Midbrain (tissue), 1 donor: ENCODE measurements at places on chromosomes 1 and 21.
A peak's percentile ranks its signal among the peaks of the same experiment; 100 is the strongest.

- DNase-seq = no peak
Measured at GRCh38 chr21:25390701-25391100, 216.6 kb downstream of the MRPL39 start.

GRCh38 chr1:111203681-111204200, 3.3 kb upstream of the DENND2D start:
- DNase-seq = peak; percentile 36

GRCh38 chr1:5396593-5396992, 595.6 kb downstream of the NPHP4 start:
- DNase-seq = no peak

DNA sequence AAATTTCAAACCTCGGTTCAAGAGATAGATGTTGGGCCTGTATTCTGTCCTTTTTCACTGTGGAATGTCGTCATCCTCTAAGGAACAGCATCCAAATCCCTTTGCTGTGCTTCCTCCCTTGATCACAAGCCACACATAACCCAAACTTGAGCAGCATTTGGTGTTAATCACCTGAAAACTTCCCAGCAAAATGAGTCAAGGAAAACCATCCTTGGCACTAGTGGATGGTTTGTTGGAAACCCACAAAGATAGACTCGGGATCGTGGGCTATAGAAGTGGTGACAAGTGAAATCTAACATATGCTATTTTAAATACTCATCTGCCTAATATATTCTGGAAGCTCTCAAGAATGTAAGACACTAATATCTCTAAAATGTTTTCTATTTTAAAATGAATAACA, 459.1 kb downstream of the SETD4 start:
- no peak for DNase-seq

DNA sequence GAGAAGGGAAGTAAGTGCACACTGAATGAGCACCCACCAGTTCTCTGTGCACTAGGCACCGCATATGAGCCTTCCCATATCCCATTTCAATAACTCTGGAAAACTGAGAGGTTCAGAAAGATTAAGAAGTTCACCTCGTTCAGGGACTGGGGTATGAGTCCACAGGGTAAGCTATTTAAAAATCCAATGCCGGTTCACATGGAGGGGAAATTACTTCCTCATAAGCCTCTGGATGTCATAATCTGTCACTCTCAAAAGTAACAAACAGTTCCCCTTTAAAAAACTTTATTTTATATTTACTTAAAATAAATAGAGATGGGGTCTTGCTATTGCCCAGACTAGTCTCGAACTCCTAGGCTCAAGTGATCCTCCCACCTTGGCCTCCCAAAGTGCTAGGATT, 1.9 kb downstream of the OR2B11 start:
- no peak for DNase-seq

DNA sequence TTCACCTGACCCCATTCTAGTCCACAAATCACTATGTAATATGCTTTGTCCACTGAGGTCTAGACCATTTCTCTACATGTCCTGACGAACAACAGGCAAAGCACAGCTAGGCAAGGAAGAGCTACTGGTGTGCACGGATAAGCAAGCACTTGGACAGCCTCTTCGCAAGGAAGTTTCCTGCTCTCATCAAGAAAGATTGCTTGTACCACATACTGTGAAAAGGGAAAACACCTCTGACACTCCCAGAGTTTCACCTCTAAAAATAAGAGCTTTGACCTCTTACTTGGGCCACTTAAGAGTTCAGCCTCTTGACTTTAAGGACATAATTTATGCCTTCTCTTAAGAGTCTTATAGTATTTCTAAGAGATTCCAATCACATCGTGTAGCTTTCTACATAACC, 36.0 kb upstream of the LPAR3 start:
- DNase-seq = no peak

DNA sequence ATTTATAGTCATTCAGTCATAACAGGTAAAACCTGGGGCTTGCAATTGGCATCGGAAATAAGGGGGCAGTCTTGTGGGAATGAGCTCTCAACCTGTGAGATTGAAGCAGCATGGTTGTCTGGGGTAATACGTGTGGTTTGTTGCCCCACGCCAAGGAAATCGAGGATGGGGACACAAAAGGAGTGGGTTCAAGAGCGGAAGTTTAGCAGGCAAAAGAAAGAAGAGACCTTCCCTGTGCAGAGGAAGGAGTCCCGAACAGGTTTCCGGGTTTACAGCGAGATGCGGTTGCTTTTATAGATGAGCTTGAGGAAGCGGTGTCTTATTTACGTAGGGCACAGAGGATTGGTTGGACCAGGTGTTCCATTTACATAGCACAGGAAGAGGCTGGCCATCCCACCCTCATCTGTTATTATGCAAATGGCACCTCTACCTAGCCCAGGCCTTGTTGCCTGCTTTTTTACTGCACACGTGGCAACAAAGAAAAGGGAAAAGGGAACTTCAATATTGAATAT, 37.3 kb downstream of the IFNAR1 start:
- DNase-seq = no peak

- DNase-seq = no peak
Measured at GRCh38 chr1:27152829-27153548, 1.9 kb downstream of the SLC9A1 start.

GRCh38 chr1:169860187-169860586, 33.5 kb downstream of the SCYL3 start:
- no peak for DNase-seq

GRCh38 chr1:216057063-216057462, 366.2 kb downstream of the USH2A start:
- no peak for DNase-seq

GRCh38 chr1:212162635-212163034, 122.6 kb upstream of the PPP2R5A start:
- no peak for DNase-seq

- no peak for DNase-seq
Measured at GRCh38 chr1:16014509-16015482, 3.0 kb downstream of the HSPB7 start.

GRCh38 chr1:17204546-17205440, at the start of gene PADI1:
PADI1 (plus strand) TSS chr1:17205128; CDS start chr1:17205218, 90 bp downstream.
- no peak for DNase-seq

- DNase-seq = peak; percentile 65
Measured at GRCh38 chr1:2914702-2915101, 106.6 kb upstream of the ACTRT2 start.
